ENCODE measurements at places on chromosomes 3 and 15. TPM values are rescaled to one million over a fixed set of nuclear protein-coding genes. Genes with fewer than 3 reads are reported as not detected.
A peak's percentile ranks its signal among the peaks of the same experiment; 100 is the strongest.

GRCh38 chr3:94050546-94050945 lies 12.2 kb downstream of the DHFR2 start:
- no peak overlapping the region for H3K4me3 ChIP-seq
- DNase-seq, result no peak
- no peak overlapping the region for H3K27ac ChIP-seq
- H3K27me3 ChIP-seq, result no peaks in the 10 kb centered on the region
- no peaks in the 10 kb centered on the region for H3K36me3 ChIP-seq
- no peaks in the 10 kb centered on the region for H3K4me1 ChIP-seq

- no peaks in the 10 kb centered on the region for H3K36me3 ChIP-seq
- DNase-seq, result no peak
- no peaks in the 10 kb centered on the region for H3K4me1 ChIP-seq
These were observed 68.6 kb upstream of the FAM174B start for GRCh38 chr15:92724144-92724543.

Gene ASB14
- total RNA-seq, result not detected

Gene POU1F1
- total RNA-seq, result not detected

- no peaks in the 10 kb centered on the region for H3K36me3 ChIP-seq
- no peak for DNase-seq
- H3K4me1 ChIP-seq, result no peaks in the 10 kb centered on the region
- no peaks in the 10 kb centered on the region for H3K27me3 ChIP-seq
These were observed 256.3 kb upstream of the TMCO5A start for GRCh38 chr15:37678124-37678523.

Gene WNT5A
- 10.4 TPM for total RNA-seq

- no peak overlapping the region for H3K4me3 ChIP-seq
- H3K27ac ChIP-seq, result no peak overlapping the region
- DNase-seq, result no peak
- no peaks in the 10 kb centered on the region for H3K27me3 ChIP-seq
- no peaks in the 10 kb centered on the region for H3K4me1 ChIP-seq
These were observed 99.3 kb upstream of the ASB14 start for GRCh38 chr3:57391767-57392166.

- peak; percentile 12 for DNase-seq
- peaks cover 10% of the 10 kb centered on the region for H3K4me1 ChIP-seq
- no peaks in the 10 kb centered on the region for H3K36me3 ChIP-seq
These were observed 522 bp upstream of the NRROS start for GRCh38 chr3:196638861-196639482.

DNA sequence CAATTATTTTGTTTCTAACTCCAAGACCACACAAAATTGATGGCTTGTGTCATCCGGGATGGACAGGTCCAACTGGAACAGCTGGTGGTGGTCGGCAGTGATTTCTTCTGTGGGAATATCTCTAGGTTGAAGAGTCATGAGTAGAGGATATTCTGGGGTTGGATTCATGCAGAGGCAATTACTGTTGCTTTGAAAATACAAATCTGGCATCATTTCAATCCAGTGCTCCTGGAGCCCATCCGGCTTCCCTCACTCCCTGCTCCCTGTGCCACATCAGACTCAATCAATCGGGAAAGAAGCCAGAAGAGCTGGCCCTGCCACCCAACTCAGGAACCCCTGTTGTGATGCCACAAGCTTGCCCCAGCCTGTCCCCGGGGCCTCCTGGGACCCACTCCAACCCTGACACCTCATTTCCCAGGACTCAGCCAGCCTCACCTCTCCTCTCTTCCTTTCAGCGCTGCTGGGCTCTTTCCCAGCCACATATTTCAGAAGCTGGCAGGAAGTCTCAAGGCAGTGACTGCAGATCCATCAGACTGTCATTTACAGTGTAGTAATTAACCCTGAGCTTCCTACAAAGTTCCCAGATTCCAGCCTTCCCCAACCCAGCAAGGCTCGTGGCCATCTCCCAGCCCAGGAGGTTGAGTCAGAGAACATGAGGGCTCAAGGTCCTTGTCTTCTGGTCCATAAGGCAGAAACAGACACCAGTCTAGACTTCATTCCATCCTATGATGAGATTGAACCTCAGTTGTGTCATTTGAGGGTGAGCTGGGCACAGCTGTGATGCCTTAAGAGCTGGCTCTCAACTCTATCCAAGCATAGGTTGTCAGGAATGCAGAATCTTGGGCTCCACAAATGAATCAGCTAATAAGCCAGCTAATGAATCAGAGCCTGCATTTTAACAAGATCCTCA lies 114.0 kb downstream of the FAM174B start:
- H3K4me1 ChIP-seq, result no peaks in the 10 kb centered on the region
- DNase-seq, result no peak
- no peak overlapping the region for H3K4me3 ChIP-seq
- no peak overlapping the region for H3K27ac ChIP-seq
